ENCODE measurements at places on chromosomes 2 and 18.

DNA sequence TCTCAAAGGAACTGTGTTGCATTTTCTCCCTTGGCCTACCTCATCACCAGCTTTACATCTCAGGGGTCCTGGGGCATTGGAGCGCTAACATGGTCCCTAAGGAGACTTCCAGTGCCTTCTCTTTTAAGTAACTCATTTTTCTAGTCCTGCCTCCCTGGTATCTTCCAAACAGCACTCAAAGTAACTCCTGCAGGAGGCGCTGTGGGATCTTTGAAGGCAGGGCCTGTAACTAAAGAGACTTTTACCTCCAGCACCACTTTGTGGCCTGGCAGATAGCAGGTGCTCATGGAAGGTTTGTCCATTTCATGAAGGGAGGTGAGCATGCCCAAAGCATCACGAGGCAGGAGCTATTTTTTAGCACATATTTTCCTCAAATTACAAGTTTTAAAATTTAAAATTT lies 411.0 kb upstream of the GYPC start:
- DNase-seq = peak; percentile 42

GRCh38 chr2:27211241-27211942 lies 449 bp upstream of the ATRAID start:
- peak; percentile 23 for DNase-seq

DNA sequence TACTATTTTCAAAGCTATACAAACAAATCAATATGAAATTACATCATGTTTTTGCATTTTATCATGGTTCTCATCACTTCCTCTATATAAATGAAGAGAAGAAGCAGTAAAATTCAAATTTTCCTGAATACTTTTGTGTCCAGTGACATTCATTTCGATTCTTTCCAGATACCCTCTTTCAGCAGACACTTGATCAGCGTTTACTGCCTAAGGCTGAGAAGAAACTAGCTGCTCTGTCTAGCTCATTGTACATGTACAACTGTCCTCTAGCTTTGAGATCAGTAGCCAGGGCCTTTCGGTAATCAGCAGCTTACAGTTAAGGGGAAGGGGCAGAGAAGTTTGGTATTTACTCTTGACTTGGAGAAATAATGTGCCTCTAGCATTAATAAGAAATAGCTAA lies 4.8 kb downstream of the VRK2 start:
- no peak for DNase-seq

DNA sequence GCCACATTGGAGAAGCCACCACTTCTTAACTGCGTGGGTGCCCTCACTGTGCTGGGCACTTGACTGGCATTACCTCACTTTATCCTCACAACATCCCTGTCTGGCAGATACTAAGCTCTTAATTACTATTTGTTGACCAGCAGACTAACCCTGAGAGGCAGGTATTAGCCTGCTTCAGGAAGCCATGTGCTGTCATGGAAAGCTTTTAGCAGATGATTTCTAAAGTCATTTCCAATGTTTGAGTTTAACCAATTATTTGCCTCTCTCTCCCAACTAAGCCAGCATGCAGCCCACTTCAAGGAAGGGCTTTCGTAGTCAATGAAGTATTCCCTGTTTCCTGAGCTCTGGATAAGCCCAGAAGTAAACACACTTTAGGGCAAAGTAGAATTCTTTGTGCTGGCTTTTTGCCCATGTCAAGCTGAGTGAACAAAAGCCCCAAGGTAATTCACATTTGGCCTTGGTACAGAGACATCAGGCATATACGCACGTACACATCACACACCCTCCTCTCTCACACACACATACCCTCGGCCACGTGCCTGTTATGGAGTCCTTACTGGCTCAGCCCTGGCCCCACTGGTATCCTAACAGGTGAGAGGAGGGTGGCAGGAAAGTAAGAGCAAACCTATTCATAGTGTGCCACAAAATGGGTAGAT lies 108.6 kb downstream of the C1D start:
- no peak for DNase-seq

DNA sequence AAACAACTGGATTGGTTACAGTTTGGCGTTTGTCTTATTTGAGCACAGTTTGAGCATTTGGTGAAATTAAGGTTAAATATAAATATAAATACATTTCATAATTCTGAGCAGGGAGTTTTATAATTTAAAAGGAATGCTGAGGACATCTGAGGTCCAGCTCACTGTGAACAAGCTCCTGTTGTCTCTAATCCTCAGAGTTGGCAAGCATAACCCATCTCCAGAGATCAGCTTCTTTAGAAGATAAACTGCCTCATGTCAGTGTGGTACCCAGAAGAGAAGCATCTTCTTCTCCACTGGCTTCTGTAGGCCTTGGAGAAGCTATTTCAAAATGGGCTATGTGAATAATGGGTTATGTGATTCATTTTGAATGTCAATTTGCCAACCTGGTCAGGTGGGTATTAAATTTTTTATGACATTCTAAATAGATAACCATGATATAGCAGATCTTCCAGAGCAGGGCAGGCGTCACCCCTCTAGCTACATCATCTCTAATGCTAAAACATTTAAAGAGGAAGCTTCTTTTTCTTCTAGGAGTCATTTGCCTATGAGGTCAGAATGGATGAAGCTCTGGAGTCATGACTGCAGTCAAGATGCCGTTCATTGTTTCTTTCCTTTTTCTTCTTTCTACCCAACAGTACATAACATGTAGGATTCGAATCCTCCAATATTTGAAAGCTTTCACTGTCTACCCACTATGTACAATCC lies 324.0 kb downstream of the RNF144A start:
- no peak for DNase-seq

DNA sequence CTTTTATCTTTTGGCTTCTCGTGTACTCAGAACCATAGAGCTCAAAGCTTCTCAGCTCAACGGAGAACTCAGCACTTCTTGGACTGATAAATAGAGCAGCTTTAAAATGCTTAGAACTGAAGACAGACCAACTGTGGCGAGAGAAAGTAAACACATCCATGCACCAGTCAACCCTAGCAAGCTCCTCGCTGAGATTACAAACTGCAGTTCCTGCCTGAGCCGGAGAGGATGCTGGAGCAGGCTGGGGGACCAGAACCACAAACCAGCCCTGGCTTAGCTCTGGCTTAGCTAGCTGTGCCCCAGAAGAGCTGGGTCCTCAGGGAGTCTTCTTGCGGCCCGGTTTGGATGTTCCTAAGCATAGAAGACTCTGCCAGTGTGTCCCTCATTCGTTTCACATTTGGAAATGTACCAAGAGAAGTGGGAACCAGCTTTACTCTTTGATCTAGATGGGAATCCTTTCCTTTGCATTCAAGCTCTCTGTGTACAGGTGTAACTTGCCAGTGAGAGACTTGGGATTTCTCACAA lies 5.6 kb downstream of the PAX8 start:
- DNase-seq = no peak

DNA sequence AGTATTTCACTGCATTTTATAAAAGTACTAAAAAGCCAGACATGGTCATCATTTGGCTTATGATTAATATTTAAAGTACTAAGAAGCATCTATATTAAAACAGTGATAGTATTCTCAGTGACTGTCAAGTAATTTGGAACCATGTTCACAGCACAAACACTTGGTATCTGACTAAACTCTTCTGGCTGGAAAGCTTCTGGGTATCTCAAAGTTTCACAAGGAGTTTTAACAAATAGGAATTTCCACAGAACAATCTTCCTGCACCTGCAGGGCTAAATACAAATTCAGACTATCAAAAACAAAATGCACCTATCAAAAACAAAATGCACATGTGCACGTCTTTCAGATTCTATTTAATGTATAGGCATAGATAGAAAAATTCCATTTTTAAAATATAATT lies 158.8 kb downstream of the L3MBTL4 start:
- no peak for DNase-seq

GRCh38 chr2:156526950-156527636 lies 90.9 kb downstream of the GPD2 start:
- no peak for DNase-seq

DNA sequence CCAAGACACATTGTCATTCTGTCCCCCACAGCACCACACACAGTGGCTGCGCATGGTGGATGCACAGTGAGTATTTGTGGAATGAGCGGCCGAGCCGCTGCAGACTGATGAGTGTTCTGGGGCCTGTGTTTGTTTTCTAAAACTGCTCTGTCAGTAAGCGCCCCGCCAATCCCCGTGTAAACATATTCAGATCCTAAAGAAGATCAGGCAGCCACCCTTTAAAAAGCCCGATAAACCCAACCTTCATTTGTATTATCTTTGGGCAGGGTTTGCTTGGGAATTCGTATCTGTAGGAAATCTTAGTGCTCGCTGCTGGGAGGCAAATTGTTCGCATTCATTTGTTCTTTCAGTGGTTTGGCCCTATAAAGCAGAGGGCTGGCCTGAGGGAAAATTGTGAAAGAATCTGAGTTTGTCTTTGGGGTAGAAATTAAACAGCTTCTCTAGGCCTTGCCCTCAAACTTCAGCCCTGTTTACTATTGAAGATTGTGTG lies 68.6 kb downstream of the TGOLN2 start:
- no peak for DNase-seq

- DNase-seq = no peak
These were observed 38.5 kb downstream of the ANO7 start for GRCh38 chr2:241226723-241227572.

DNA sequence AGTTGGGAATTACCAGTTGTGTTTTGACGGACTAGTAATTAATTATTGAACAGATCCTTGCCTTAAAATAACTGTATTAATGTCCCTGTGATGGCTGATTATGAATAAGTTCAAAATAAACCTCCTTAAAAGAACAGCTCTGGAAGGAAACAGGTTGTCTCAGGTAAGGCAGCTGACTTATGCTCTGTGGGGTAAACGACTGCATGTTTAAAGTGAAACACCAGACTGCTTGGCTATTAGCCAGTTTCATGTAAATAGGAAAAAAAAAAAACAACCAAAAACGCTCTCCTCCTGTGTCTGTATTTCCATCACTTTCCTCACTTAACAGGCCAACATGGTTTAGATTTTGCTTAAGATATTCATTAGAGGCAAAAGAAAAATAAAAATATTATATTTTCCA lies 243.6 kb downstream of the TMEM182 start:
- no peak for DNase-seq

DNA sequence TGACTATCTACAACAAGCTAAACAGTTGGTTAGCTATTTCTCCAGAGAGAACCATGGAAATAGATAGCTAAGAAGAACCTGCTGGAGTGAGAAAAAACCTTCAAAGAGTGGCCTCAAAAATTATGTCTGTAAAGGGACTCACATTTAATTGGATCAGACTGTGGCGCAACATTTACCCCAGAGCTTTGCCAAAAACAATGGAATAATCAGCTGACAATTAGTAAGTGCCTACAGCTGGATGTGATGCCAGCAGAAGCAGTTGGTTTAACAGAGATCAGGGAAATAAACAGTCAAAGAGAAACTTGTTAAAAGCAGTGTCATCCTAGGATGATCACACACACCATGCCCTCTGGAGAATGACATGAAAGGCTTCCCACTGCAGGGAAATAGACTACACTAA lies 310.7 kb downstream of the CLIP4 start:
- DNase-seq = no peak

DNA sequence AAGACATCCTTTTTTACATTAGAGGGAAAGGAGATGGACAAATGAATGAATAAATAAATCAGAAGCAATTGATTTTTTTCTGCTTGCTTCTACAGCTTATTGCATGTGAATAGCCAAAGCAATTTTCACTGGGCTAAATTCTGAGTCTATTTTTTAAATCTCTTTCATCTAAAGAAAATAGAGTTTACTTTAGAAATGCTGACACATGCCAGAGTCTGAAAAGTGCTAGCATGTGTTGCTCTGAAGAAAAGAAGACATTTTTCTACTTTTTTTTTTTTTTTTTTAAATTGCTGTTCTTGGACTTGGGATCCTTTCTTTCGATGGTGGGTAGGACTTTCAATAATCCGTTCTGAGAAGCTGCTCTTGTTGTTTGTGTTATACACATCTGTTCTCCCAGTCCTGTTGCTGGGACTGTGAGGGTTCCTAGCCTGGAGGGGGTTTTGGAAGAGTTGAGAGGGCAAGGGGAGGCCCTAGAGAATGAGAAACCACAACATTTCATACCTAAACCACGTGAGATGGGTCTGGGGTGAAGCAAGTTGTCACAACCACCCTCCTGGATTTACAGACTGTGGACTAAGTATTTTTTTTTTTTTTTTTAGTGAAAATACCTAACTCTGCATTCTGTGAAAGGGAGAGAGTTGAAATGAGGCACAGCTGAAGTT lies 193.5 kb downstream of the PRKCE start:
- no peak for DNase-seq

DNA sequence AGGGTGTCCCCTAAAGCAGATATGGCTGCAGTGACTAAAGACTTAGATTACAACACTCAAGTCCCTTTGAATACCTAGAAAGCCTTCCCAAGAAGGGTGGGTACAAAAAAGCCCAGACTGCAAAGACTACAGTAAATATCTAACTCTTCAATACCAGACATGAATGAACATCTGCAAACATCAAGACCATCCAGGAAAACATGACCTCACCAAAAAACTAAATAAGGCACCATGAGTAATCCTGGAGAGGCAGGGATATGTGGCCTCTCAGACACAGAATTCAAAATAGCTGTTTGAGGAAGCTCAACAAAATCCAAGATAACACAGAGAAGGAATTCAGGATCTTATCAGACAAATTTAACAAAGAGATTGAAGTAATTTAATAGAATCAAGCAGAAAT lies 138.2 kb upstream of the OTOS start:
- no peak for DNase-seq

GRCh38 chr2:86331384-86331783 lies 6.0 kb downstream of the REEP1 start:
- no peak for DNase-seq

DNA sequence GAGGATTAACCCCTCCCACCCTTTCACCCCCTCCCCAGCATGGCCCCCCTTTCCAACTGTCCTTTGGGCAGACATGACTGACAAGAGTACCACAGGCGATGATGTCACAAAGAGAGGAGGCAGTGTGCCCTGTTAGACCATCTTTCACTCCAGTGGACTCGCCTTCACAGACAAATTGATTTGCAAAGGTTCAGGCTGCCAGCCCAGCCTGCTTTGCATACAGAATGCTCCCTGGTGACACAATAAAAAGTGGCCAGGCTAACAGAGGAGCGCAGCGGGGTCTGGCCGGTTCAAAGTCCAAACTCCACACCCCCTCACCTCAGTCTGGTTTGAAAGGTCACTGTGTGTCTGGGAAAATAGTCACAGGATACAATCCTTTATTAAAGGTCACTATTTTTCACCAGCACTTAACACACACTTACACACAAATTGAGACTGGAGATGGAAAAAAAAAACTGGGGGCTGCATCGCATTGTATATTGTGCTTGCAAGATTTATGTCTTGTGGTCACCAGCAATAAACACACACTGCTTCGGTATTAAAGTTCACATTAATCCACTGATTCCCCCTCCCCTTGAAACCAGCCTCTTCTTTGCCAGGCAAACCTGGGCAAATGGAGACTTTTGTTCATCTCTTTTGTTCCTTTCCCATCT lies 236.9 kb downstream of the BCL11A start:
- no peak for DNase-seq

All from HT1080 (cell line).